Left cardiac atrium (tissue), 4 donors: ENCODE measurements at places on chromosomes 7 and 10. TPM values are rescaled to one million over a fixed set of nuclear protein-coding genes. Genes with fewer than 3 reads are reported as not detected.

Gene SGCE
- total RNA-seq, result 42.9 TPM

- no peak for DNase-seq
Observed at GRCh38 chr10:75000748-75001321, 110.6 kb upstream of the SAMD8 start.

DNA sequence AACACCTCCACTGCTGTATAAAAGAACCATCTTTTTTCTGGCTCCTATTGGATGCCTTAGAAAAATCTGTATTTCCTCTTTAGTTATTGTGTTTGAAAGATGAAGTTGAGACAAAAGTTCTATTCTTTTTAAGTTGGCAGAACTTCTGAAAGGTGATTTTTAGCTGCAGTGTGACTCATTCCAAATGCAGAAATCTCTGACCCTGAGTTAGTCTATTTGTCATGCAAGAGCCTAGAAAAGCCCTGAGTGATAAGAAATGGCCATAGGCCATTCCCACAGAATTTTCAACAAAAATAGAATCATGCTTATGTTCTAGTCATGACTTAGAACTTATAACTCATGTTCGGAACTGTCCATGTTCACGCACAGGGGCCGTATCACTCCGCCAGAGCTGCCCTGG is 89.1 kb downstream of the EGFR start:
- DNase-seq, result no peak

DNA sequence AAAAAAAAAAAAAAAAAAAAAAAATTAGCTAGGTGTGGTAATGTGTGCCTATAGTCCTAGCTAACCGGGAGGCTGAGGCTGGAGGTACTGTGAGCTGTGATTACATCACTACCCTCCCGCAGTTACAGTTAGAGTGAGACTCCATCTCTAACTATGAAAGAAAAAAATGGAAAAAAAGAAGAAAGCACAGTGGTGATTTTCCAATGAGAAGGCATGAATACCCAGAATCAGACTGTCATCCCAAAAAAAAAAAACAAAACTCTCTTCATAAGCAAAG is 269.9 kb upstream of the MKLN1 start:
- no peak for DNase-seq

DNA sequence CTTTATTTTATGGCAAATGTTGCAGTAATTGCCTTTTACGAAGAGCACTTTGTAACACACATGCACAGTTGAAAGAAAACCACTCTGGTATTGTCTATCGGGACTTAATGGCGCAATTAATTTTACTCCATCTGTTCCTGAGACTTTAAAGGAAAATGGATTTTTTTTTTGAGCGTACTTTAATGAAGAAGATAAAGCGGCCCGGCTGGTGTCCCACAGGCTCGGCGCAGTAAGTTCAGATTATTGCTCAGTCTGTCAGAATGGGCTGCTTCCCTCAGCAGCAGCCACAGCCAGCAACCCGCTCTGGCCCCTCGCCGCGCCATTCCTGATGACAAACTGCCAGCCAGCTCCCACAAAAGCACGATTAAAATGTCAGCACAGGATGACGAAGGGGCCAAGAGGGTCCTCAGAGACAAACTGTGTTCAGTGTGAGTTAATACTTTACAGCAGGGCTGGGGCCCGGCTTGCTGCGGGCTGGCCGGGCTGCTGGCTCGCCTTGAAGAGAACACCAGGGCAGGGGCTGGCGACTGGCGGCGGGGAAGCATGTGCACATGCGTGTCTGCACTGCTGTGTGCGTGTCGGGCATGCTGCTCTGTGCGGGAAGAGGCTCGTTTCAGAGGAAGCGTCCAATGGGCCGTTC is 501.0 kb upstream of the GALNT17 start:
- DNase-seq, result peak; percentile 54

Gene PPP1R17
- not detected for total RNA-seq
